ENCODE measurements at places on chromosomes 7 and 10. TPM values are rescaled to one million over a fixed set of nuclear protein-coding genes. Genes with fewer than 3 reads are reported as not detected.

DNA sequence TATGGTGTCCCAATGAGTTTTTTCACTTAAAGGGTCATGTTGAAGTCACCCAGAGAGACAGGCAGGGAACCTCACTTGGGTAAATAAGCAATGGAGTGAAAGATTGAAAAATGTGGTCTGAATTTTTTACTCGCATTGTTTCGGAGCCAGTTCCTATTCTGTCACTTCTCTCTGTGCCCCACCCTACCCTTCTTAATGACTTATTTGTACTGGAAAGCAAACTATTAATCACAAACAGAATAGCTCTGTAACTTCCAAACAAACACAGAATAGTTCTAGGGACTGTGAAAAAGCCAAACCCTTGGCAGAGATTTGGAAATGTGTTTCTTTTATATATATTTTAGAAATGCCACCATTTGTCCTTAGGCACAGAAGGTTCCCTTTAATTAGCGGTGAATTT, 76.0 kb downstream of the LRMDA start:
- DNase-seq: no peak
- no peaks in the 10 kb centered on the region for H3K27me3 ChIP-seq
- H3K27ac ChIP-seq: no peak overlapping the region
- H3K4me1 ChIP-seq: no peaks in the 10 kb centered on the region
- no peak overlapping the region for H3K4me3 ChIP-seq

DNA sequence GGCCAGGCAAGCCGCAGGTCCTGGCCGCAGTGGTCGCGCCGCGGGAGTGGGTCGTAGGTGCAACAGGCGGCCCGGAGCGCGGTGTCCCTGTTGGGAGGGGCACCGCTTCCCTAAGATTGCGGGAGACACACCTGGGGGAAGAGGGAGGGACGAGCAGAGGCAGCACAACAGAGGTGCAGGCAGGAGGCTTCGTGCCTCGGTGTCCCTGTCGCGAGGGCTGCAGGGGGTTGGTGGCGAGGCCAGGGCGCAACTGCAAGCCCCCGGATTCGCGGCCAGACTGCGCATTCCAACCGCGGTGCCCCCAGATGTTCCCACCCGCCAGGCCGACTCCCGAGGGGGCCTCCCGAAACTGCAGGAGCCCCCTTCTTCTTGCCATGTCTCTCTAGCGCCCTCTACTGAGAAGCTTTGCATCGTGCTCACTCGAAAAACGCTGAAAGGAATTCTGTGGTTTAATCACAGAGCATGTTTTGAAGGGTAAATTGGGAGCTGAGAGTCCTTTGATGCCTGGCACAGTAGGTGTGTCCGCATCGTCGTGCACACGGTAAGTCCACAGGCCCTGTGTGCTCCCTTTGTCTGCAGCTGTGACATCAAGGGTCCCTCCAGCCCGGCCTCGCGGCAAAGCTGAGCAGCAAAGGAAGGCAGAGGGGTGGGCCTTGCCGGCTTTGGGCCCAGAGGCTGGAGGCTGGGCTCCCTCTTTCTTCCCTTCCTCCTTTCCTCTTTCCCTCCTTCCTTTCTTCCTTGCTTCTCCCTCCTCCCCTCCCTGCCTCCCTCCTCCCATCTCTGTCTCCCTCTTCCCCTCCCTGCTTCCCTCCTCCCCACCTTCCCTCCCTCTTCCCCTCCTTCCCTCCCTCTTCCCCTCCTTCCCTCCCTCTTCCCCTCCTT, 6.2 kb upstream of the MBL2 start:
- H3K27ac ChIP-seq: no peak overlapping the region
- H3K4me1 ChIP-seq: no peaks in the 10 kb centered on the region
- peak; percentile 24 for DNase-seq

TSPAN12 gene
- total RNA-seq: 7.4 TPM

DNA sequence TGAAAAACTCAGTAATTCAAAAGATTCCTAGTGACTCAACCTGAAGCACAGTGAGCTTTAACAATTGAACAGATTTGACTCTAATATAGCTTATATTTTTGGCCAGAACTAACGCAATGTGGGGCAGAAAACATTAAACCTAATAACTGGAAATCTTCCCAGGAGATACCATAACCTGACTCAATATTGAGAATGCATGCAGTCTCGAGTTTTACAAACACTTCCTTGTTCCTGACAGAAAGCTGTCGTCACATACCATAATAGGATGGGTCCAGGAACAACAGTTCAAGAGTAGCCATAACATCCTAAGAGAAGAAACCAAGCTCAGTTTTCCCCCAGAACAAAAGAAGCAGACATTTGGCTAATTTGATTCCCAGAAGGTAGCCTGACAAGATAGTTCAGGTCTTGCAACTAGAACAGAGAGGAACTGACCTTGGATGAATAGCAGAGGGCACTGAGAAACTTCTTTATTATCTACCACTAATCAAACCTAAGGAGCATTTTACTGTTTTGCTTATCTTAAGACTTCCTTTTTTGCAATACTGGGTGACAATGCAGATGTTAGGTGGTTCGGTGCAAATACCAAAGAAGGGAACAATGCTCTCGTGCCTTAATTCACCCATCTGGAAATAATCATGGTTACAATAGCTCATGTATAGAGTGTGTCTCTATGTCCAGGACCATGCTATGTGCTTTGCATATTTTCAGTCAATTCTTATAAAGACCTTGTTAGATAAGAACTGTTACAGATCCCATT, 38.6 kb upstream of the ACSL5 start:
- no peak for DNase-seq
- H3K27ac ChIP-seq: peak overlapping the region; percentile 30
- H3K4me3 ChIP-seq: no peak overlapping the region
- no peaks in the 10 kb centered on the region for H3K36me3 ChIP-seq
- H3K4me1 ChIP-seq: peaks cover 64% of the 10 kb centered on the region

GRCh38 chr10:43238462-43238861, 28.4 kb downstream of the RASGEF1A start:
- no peak overlapping the region for H3K27ac ChIP-seq
- no peak overlapping the region for H3K4me3 ChIP-seq
- H3K27me3 ChIP-seq: peaks cover 12% of the 10 kb centered on the region
- H3K36me3 ChIP-seq: no peaks in the 10 kb centered on the region

GALNT17 gene
- total RNA-seq: not detected

SPDYE2 gene
- not detected for total RNA-seq

DNA sequence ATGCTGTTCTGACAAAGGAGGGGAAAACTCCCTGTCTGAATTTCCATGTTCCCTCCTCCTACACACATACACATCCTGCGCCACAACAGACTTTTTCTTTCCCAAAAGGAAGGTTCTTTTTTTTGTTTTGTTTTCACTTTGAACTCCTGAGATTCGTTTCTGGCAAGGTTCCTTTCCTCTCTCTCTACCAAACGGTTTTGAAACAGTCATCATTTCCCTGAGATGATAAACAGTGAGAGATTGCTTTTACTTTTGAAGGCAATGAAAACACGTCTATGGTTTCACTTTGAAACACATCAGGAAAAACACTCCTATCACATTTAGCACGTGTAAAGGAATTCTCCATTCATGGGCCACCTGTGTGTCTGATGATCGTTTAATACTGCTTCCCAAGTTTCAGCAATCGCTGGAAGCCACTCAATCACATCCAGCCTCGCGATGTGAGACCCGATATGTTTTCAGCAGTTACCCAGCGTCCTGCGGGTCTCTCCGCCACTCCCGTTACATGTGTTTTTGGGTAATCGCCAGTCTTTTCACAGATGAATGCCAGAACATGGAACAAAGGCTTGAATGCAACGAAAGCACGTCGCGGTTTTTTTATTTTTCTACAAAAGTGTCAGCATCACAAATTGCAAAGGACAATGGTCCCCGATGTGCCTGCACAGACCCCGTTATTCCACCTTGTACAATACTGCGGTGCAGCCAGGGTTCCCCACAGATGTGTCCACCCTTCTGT, 62.8 kb upstream of the CUX1 start:
- peak overlapping the region; percentile 49 for H3K4me3 ChIP-seq
- H3K27me3 ChIP-seq: no peaks in the 10 kb centered on the region
- H3K4me1 ChIP-seq: peaks cover 10% of the 10 kb centered on the region
- H3K27ac ChIP-seq: no peak overlapping the region
- no peak for DNase-seq

- H3K27ac ChIP-seq: no peak overlapping the region
- H3K36me3 ChIP-seq: no peaks in the 10 kb centered on the region
- H3K4me3 ChIP-seq: peak overlapping the region; percentile 15
- H3K27me3 ChIP-seq: no peaks in the 10 kb centered on the region
Measured at GRCh38 chr10:30645340-30645827, 15.8 kb upstream of the LYZL2 start.

- H3K36me3 ChIP-seq: no peaks in the 10 kb centered on the region
- no peaks in the 10 kb centered on the region for H3K4me1 ChIP-seq
- no peak overlapping the region for H3K4me3 ChIP-seq
- no peak for DNase-seq
Measured at GRCh38 chr10:132500781-132501415, 36.7 kb upstream of the INPP5A start.

DNA sequence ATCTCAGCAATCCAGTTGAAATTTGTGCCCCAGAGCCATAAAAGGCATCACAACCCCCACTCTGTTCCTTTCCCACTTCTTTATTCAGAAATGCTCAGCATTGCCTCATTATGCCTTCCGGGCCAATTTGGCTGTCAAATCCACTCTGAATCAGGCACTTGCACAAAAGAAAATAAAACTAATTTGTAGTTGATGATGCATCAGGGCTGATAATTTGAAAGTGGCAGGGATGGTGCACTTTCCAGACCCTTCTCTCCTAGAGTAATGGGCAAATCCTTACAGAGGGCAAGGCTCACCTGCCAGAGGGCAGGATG, 147.9 kb upstream of the PDE1C start:
- DNase-seq: no peak
- no peak overlapping the region for H3K27ac ChIP-seq
- H3K4me3 ChIP-seq: no peak overlapping the region

- no peaks in the 10 kb centered on the region for H3K36me3 ChIP-seq
- DNase-seq: no peak
- H3K4me3 ChIP-seq: no peak overlapping the region
- H3K27ac ChIP-seq: no peak overlapping the region
Measured at GRCh38 chr10:74612195-74612594, 214.2 kb upstream of the KAT6B start.

GRCh38 chr10:89114846-89115625, 92.1 kb downstream of the CH25H start:
- no peak overlapping the region for H3K27ac ChIP-seq
- no peak for DNase-seq
- no peaks in the 10 kb centered on the region for H3K36me3 ChIP-seq
- no peaks in the 10 kb centered on the region for H3K27me3 ChIP-seq
- 0 out of 2 replicates have a peak, but pooled peaks cover 5% of the 10 kb centered on the region for H3K4me1 ChIP-seq

- H3K27me3 ChIP-seq: no peaks in the 10 kb centered on the region
- no peak overlapping the region for H3K4me3 ChIP-seq
- no peaks in the 10 kb centered on the region for H3K4me1 ChIP-seq
- no peaks in the 10 kb centered on the region for H3K36me3 ChIP-seq
- no peak for DNase-seq
Measured at GRCh38 chr7:30403477-30403876, 75.1 kb downstream of the NOD1 start.

DNA sequence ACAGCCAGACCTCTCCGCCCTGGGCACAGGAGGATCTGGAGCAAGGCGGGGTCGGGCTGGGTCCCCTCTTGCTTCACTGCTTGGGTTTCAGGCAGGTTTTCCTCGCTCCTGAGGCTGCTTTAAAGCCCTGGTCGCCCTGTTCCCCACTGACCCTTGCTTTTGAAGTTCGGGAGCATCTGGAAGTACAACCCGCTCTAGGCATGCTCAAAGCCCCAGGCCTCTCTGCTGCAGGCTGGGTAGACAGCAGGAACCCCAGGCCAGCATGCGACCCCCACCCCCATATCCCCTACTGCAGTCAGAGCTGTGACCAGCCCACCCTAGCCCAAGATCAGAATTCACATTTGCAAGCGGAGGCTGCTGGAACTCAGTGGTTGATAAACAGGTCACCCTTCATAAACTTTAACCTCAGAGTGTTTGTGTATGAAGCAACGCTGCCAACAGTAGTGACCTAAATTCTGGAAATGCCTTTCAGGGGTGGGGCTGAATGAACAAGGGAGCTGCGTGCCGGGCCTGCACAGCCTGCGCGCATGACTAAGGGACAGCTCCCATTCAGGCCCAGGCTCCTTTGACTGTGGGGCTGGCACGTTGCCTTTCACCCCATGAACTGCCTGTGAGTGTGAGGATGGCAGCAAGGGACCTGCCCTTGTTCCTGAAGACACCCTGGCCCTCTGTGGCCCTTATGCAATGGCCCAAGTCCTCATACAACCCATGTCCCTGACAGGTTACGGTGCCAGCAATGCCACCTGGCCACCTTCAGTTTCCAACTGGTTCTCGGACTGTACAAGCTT, 52.5 kb downstream of the PROSER2 start:
- H3K27me3 ChIP-seq: no peaks in the 10 kb centered on the region
- peak overlapping the region; percentile 86 for H3K27ac ChIP-seq
- H3K36me3 ChIP-seq: no peaks in the 10 kb centered on the region

- H3K27me3 ChIP-seq: no peaks in the 10 kb centered on the region
- no peak overlapping the region for H3K4me3 ChIP-seq
- H3K27ac ChIP-seq: no peak overlapping the region
- DNase-seq: no peak
- H3K4me1 ChIP-seq: no peaks in the 10 kb centered on the region
Measured at GRCh38 chr7:149007146-149007545, 21.2 kb downstream of the PDIA4 start.

GRCh38 chr7:1457059-1457948, 2.0 kb downstream of the MICALL2 start:
- peaks cover 68% of the 10 kb centered on the region for H3K4me1 ChIP-seq
- DNase-seq: no peak
- H3K36me3 ChIP-seq: no peaks in the 10 kb centered on the region
- no peak overlapping the region for H3K4me3 ChIP-seq
- H3K27me3 ChIP-seq: no peaks in the 10 kb centered on the region

- no peaks in the 10 kb centered on the region for H3K27me3 ChIP-seq
- H3K4me3 ChIP-seq: no peak overlapping the region
- no peaks in the 10 kb centered on the region for H3K4me1 ChIP-seq
- H3K27ac ChIP-seq: no peak overlapping the region
- no peaks in the 10 kb centered on the region for H3K36me3 ChIP-seq
Measured at GRCh38 chr7:7773334-7774309, 55.2 kb upstream of the RPA3 start.

DNA sequence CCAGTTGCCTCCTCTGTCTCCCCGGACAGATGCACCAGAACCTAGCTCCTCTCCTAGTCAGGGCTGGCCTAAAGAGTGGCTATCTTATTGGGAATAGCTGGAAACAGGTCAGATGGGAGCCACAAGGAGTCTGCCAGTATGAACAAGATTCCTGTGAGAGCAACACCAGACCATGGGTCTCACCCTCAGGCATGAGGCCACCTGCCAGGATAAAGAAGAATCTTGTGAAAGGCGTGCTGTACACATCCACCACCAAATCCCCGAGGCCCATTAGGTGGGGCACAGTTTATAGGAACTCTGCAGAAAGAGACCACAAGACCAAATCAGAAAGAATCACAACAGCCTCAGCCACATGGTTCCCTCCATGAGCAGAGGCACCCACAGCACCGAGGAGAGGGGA, 325.9 kb downstream of the TNS3 start:
- no peak overlapping the region for H3K27ac ChIP-seq
- H3K4me1 ChIP-seq: peaks cover 18% of the 10 kb centered on the region
- no peaks in the 10 kb centered on the region for H3K27me3 ChIP-seq
- H3K4me3 ChIP-seq: no peak overlapping the region
- no peak for DNase-seq
- no peaks in the 10 kb centered on the region for H3K36me3 ChIP-seq
